CD4-positive, alpha-beta T cell treated with Interleukin-6 at 100 ng/mL for 8 hours (primary cell): ENCODE measurements at places on chromosomes 5 and 9.

DNA sequence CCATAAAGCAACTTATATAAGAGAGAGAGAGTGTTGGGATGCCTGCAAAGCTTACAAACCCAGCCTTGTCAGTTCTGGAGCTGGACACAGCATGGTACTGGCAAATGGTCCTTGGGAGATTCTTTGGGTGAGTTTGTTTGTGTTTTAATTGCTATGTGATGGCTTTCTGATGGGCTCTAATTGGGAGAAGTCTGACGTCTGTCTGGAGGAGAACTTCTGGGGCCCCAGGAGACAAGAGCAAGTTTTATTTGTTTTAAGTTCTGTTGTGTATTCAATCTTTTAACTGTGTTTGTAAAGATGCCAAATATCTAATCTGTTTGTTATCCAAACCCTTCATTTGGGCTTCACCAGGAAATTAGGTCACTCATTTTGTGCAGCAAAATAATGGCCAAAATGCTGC lies 50.3 kb upstream of the AFAP1L1 start:
- no peak for DNase-seq

- DNase-seq, result no peak
Observed at GRCh38 chr5:95863383-95863757, 40.8 kb upstream of the GLRX start.

- peak; percentile 44 for DNase-seq
Observed at GRCh38 chr5:157390551-157391297, 69.3 kb upstream of the NIPAL4 start.

DNA sequence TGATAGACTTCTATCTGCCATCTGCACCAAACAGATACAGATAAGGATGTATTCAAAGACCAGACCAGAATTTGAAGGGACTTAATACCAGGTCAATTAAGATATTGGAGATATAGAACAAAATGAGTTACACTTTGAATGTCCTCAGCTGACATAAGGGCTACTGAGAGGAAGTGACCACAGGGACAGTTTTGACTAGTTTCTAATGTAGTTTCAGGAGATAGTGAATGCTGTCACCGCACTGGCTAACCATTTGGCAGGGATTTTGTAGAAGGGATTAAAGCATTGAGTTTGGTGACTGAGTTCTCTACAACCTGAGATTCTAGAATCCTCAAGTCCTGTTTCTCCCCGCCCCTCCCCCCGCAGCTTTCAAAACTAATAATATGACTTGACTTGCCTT lies 22.7 kb downstream of the CCNH start:
- DNase-seq, result no peak

DNA sequence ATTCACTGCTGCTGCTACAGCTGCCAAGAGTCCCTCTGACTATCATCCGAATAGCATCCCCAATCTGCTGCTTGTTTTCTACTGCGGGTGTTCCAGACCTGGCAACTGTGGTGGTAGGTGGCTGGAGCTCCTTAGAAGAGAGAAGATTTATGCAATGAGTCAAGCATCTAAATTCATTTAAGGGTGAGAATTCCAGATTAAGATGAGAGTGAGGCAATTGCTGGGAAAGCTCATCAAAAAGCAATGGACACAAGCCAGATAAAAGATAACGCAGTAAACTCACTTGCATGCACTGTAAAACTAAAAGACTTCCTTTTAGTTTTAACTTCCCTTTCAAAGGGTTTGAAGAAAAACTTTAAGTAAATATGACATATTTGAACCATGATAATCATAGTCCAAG lies 3.9 kb downstream of the PLK2 start:
- DNase-seq, result no peak

DNA sequence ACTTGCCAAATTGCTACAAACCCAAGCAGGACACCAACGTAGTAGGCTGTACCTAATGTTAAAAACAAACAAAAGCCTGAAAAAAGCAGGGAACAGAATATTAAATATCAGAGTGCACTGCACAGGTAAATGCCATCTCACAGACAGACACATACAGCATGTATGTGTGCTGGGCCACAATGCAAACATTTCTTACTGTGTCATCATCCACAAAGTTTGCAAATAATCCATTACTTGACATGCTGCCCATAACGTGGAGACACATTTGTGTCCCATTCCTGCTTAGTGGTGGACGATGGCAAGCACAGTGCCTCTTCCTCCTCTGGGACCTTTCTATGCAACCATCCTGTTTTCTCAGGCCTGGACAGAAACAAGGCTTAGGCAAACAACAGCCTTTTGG lies 44.7 kb downstream of the GOLM1 start:
- DNase-seq, result no peak

- DNase-seq, result no peak
Observed at GRCh38 chr5:120550358-120550757, 86.3 kb downstream of the PRR16 start.

DNA sequence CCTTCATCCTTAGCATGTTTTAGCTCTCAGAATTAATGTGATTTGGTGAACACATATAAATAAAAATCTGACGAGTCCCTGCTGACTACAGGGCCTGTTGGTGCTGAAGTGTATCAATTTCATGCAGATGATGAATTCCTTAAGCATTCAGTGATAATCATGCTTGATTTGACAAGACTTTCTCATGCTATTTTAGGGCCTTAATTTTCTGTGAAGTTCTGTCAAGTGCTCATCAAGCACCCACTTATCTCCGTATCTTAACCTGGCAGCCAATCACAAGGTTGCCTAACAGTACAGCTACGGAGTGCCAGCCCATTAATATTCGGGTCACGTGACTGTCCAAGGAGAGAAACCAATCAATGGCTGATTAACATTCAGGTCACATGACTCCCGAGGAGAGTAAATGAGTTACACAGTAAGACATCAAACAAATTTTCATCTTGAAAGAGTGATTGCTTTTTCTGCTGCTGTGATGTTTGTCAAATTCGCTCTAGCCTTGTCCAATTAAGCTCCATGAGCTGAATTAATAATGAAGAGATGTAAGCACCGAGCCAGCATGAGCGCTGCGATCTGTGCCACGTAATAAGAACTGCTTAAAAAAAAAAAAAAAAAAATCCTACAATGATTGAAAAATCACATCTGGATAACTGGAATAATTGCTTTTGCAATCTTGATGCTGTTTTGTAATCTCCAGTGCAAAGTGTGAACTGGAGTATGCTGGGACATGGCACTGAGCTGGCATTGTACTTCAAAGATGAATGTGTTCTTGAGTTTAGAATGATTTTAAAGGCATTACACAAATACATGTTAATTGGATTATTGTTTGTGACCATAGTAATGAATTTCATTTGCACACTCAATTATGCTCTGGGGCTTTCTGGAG lies 104.3 kb upstream of the SPATA31D4 start:
- DNase-seq, result no peak

DNA sequence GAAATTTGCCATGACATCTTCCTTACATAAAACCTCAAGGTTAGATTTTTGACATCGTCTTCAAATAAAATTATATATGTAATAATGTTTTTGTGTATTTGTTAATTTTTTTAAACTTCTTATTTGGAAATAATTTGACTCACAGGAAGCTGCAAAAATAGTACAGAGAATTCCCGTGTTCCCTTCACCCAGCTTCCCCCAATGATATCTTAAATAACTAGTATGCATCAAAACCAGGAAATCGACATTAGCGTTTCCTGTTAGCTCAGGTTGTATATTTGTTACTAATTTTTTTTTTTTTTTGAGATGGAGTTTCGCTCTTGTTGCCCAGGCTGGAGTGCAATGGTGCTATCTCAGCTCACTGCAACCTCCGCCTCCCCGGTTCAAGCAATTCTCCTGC lies 86.3 kb upstream of the SPRY4 start:
- DNase-seq, result no peak

DNA sequence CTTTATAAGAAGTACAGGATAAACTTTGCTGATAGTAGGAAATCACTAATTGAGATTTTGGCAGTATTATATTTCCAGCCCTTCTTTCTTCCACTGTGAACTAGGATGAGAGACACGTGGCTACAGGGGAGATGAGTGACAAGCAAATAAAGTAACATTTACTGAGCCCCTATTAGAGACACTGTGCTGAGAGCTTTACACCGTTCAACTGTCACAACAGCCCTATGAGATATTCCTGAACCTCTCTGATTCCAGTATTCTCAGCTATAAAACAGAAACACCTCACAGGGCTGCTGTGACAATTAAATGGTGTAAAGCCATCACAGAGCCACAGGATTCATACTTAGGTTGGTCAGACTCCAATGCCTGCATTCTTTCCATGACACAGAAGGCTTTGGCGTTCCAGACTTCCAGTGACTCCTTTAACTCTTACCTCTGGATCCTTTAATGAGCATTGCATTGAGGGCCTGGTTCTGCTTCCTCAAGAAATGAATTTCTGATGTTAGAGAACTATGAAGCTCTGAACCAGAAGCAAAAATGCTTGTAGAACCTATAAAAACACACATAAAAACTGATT lies 169.0 kb downstream of the CDK5RAP2 start:
- no peak for DNase-seq

DNA sequence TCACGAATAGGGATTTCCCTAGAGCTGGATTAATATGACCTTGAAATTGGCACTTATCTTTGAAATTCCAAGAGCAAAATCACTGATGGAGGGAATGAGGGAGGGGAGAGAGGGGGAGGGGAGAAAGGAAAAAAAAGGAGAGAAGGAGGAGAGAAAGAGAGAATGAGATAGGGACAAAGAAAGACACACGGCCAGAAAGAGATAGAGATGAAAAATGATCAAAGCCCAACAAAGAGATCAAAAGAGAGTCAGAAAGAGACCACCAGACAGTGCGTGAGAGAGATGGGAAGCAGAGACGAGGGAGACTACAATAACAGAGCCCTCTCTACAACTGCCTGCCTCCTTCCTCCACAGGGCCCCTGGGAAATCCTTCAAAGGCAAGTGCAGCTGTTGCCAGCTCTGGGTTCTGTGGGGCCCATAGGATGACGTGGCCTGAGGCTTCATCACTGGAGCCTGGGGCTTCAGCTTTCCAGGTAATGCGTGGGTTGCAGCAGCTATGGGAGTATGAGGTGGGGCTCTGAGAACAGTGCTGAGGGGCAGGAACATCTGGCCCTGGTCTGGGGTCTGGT lies 58.3 kb upstream of the SHB start:
- no peak for DNase-seq

DNA sequence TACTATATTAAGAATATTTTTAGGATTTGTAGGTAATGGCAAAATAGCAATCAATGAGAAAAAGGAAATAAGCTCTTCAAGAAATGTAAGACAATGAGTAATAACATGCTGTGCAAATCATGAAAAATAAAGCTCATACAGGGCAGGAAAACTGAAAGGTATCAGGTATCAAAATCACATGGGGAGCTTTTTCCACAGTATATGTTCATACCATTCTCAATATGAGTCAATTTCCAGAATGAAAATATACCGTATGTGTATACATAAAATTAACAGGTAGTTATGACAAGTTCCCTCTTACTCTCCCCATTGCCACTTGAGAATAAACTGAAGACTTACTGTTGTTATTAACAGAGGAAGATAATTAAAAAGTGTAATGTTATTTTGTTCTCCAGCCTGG lies 35.9 kb downstream of the EFCAB9 start:
- no peak for DNase-seq

DNA sequence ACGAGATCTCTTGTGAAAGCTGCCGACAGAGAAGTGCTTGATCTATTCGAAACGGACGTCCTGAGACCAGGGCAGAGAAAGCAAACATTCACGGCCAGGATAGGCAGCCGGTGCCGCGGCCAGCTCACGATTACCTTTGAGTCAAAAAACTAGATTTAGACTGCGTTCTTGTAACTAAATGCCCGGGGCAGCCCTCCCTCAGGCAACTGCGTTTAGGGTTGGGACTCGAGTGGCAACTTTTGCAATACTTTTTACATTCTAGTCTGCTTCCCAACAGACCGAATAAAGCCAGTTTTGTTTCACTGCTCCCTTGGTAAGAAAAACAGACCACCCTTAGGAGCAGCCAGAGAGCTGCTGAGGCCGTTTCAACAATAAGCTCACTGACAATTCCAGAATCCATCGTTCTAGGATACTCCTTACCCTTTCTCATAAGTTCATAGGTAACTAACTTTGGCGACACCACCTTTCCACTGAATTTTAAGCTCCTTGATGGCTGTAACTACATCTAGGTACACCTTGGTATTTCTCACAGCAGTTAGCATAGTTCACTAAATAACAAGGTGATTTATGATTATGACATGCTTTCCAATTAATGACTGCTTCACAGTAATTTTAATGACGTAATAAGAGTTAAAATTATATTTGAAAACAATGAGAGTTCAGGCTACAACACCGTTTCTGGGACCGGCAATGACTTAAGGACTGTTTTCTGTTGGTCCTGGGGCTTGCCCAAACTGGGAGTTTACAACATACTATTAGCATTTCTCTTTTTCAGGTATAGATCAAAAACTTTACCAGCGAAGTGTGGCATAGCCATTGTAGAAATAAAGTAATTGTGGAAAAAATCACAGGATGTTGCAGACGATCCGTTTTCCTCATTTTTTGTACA lies 899 bp upstream of the RAPGEF6 start:
- DNase-seq, result no peak

GRCh38 chr5:102799017-102799416 lies 43.9 kb downstream of the PAM start:
- DNase-seq, result no peak

DNA sequence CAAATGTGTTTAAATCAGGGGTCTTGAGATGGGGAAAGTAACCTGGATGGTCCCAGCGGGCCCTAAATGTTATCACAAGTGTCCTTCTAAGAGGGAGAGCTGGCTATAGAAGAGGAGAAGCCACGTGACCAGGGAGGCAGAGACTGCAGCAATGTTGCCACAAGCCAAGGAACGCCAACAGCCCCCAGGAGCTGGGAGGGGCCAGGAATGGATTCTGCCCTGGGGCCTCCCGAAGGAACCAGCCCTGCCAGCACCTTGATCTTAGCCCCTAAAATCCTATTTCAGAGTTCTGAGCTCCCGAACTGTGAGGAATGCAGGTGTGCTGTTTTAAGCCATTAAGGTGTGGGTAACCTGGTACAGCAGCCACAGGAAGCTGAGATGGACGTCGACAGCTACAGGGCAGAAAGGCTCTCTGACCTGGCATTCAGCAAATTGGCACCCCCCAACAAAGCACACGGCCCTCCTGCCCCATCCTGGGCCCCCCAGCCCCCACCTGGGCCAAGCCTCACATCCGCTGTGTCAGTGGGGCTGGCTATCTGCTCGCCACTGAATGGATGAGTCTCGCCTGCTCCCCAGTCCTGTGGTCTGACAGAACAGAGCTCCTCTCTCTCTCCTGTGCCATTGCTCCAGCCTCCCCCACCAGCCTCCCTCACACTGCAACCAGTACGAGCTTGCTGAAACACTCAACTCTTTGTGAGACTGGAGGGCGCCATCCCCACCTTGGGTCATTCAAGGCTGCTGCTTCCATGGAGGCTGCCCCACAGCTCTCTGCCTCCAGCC lies 78.8 kb downstream of the ADAMTS2 start:
- DNase-seq, result no peak

- no peak for DNase-seq
Observed at GRCh38 chr5:140996060-140996459, 29.8 kb downstream of the PCDHAC2 start.

GRCh38 chr9:129497813-129498450 lies 123.0 kb downstream of the C9orf50 start:
- DNase-seq, result no peak

- DNase-seq, result peak; percentile 72
Observed at GRCh38 chr5:180860273-180860886, 696 bp downstream of the ZFP62 start.
